Activated naive CD4-positive, alpha-beta T cell treated with anti-CD3 and anti-CD28 coated beads for 36 hours (primary cell): ENCODE measurements at places on chromosomes 3 and 15.

DNA sequence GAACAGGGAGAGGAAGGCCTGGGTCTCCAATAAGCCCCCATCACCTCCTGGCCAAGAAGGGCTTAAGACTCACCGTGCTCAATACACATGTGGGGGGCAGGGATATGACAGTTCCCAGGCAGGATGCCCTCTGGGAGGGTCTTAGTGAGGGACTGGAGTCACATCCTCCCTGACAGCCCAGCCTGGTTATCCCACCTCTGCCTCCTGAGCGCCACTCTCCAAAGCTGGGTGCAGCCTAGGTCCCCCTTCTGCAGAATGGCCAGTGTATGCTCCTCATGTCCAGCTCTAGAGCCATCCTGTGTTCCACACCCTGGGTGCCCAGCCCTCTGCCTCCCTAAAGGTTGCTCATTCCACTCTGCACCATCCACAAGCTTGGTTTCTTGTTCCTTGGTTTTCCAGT, 1.2 kb upstream of the SHISA5 start:
- DNase-seq, result no peak

GRCh38 chr3:109188741-109189140, 52.2 kb downstream of the C3orf85 start:
- no peak for DNase-seq

- no peak for DNase-seq
Measured at GRCh38 chr15:41620536-41621199, 39.5 kb upstream of the MGA start.

DNA sequence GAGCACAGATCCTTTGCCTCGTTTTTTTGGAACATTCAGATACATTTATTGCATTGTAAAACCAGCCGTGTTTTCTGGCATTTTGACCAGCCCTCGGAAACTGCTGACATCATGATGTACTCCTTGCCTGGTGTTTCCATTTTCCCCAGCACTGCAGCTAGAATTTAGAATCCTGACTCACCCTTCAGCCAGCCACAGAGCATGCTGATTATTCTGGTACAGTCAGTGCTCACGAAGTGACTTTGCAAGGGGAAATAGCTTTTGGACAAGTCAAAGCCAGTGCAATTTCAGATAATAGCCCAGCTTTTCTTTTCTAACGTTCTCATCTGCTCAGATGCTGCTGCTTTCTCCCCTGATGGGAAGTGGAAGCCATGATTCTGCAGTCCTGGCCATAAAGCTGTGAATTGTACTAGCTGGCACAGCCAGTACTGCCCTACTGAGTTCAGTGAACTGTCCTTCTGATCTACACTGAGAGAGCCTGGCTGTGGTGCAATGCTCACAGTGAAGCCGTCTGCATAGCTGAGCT, 12.1 kb upstream of the CNBP start:
- DNase-seq, result no peak

- DNase-seq, result no peak
Measured at GRCh38 chr3:86562090-86562489, 428.9 kb downstream of the VGLL3 start.

DNA sequence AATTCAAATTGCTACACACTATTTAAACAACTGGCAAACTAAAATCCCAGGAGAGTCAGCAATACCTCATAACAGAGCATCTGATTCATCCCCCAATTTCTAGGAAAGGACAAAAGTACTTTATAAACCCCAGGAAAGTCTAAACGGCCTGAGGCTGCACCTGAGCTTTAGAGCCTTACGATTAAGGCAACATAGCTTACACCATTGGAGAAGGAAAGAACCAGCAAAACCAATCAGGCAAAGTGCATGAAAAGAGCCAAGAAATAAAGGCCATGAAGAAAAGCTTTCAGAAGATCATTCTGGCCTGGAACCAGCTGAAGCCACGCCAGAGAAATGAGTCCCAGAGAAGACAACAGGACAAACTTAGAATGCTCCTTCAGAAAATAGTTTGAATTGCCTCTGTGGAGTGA, 48.1 kb downstream of the PTPN9 start:
- no peak for DNase-seq

DNA sequence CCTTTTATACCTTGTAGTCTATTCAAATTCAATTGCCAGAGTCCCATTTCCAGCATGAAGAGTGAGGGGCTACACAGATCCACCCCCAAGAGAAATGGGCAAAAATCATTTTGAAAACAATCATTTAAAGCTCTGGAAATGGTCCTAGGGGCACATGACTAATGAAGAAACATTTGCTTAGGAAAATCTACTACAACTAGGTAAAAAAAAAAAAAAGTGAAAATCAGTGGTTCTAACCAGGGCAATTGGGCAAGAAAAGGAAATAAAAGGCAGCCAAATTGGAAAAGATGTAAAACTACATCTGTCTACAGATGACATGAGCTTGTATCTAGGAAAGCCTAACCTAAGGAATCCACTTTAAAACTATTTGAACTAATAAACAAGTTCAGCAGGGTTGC, 9.4 kb downstream of the IMPG2 start:
- DNase-seq, result no peak

DNA sequence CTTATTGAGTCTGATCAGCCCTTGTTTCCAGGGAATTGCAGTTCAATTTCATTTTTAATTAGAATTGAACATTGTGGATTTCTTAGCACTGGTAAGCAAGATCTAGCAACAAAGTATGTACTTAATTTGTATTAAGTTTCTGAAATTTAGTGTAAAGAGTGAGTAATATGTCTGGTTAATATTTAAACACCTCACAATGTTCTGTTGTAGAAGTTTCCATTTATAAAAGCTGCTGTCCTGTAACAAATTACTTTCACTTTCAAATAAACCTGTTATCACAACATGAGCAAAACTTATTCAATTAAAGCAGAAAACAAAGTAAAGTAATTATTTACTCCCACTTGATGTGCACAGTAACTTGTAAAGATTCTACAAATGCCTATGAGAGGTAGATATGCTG, 448.5 kb downstream of the NAALADL2 start:
- DNase-seq, result no peak

GRCh38 chr15:53758412-53758811, 1.1 kb downstream of the WDR72 start:
- no peak for DNase-seq

- DNase-seq, result no peak
Measured at GRCh38 chr3:49157289-49157688, 8.8 kb downstream of the CCDC71 start.

DNA sequence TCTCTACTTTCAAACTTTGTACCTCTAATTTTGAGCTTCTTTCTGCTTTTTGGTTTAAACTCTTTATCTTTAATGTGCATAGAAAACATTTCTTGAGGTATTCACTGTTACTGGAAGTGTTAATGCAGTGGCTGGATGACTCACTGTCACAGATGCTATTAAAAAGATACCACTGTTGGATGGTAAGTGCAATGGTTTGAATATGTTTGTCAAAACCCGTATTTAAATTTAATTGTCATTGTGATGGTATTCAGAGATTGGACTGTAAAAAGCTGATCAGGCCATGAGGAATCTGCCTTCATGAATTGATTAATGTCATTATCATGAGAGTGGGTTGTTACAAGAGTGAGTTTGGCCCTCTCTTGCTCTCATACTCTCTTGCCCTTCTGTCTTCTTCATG, 70.6 kb downstream of the AP4E1 start:
- no peak for DNase-seq

DNA sequence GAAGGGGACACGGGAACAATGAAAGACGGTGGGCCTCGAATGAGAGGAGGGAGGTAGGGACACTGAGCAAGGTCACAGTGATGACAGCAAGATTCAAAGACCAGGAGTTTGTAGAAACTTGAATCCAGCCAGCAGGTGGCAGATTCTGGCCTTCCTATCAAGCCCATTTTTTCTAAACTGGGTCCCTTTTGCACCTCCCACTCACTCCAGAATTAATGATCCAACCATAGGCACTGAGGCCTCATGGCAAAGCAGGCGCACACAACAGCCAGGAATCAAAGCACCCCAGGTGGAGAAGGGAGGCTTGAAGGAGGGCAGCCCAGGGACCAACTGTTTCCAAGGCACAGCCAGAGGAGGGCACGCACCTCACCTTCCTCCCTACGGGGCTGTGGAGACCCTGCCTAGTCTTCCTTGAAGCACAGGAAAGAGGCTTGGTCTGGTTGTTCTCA, 90.2 kb downstream of the ANP32A start:
- DNase-seq, result peak; percentile 43

DNA sequence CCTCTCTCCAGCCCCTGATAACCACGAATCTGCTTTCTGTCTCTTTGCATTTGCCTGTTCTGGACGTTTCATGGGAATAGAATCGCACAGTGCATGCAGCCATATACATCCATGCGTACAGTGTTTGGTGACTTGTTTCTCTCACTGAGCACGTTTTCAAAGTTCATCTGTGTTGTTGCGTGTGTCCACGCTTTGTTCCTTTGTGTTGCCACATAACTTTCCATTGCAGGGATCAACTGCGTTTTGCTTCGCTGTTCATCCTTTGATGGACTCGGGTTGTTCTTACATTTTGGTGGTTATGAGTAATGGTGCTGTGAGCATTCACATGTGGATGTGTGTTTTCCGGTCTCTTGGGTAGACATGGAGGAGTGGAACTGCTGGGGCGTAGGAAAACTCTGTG, 56.4 kb upstream of the TAMM41 start:
- no peak for DNase-seq

GRCh38 chr3:134366928-134367811, 7.1 kb downstream of the AMOTL2 start:
- DNase-seq, result no peak

GRCh38 chr15:62658498-62658897, 384.0 kb upstream of the TPM1 start:
- no peak for DNase-seq

DNA sequence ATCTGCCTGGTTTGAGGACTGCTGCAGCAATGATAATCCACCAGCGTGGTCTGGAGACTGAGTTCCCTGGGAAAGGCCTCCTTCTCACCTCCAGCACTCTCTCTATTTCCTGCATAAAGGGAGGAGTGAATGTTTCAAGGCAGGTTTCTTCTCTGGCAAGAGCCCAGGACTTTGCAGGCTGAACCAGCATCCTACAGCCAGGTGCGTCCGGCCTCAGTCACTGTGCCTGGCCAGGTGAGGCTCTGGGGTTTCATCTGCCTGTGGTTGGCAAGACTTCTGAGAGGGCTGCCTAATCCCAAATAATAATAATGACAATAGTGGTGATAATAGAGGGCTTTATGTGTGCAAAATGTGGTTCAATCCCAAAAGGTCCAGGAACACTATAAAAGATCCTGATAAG, 269.0 kb upstream of the TBC1D5 start:
- DNase-seq, result no peak

GRCh38 chr3:15443826-15444524, 16.6 kb downstream of the EAF1 start:
- DNase-seq, result no peak

- peak; percentile 66 for DNase-seq
Measured at GRCh38 chr3:149393345-149394160, 16.1 kb upstream of the TM4SF1 start.

DNA sequence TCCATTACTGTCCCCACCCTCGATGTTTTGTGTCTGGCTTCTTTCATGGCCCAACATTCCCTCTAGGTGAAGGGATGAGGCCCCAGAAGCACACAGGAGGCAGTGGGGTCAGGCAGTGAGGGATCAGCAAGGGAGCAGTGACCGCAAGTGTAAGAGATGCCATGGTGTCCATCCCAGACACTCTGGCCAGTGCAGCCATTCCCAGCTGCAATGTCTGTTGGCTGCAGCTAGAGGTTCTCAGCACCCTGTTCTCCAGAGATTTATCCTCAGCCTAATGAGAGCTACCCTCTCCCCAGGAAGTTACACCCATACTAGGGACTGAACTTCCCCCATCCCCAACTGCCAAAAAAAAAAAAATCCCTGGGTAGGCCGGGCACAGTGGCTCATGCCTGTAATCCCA, 40.2 kb downstream of the TRANK1 start:
- no peak for DNase-seq

DNA sequence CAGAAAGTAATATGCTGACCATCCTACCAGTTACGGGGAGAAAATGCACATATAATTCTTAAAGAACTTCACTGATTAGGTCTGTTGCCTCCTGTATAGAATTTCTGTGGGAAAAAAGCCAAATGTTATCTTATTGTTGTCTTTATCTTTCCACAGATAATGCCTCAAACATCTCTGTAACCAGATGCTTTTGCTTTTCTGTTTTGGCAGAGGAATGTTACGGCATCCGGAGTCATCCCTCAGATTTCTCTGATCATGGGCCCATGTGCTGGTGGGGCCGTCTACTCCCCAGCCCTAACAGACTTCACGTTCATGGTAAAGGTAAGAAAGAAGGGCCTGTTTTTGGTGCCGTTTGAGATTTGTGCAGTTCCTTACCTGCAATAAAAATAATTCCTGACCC, 33.5 kb downstream of the PCCB start:
- DNase-seq, result no peak

GRCh38 chr3:24155276-24155675, 210.2 kb downstream of the NR1D2 start:
- no peak for DNase-seq

GRCh38 chr15:62390791-62391640, 225.9 kb upstream of the C2CD4B start:
- peak; percentile 43 for DNase-seq
